ENCODE measurements at places on chromosomes 13 and 19. TPM values are rescaled to one million over a fixed set of nuclear protein-coding genes. Genes with fewer than 3 reads are reported as not detected.

The VSTM2B gene
- not detected for total RNA-seq

The TJP3 gene
- 6.1 TPM for total RNA-seq

DNA sequence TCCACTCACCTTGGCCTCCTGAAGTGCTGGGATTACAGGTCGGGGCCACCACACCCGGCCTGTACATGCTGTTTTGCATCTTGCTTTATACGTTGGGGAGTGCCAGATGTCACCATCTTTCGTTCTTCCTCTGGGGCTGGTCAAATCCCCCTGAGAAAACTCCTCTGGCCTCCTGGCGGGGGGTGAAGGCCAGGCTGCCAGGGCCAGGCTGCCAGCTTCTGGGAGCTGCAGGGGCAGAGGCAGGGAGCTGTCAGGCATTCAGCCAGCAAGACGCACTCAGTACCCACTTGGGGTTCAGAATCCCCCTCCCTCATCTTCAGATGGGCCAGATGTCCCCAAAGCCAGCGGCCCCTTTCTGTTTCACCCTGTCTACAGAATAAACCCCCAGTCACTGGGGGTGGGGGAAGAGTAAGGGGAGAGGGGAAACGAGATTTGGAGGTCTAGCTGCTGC is 16.1 kb downstream of the ZSWIM9 start:
- H3K4me3 ChIP-seq, result no peak overlapping the region
- H3K4me1 ChIP-seq, result no peaks in the 10 kb centered on the region
- no peaks in the 10 kb centered on the region for H3K27me3 ChIP-seq
- no peaks in the 10 kb centered on the region for H3K36me3 ChIP-seq

- H3K27me3 ChIP-seq, result no peaks in the 10 kb centered on the region
- DNase-seq, result no peak
- no peaks in the 10 kb centered on the region for H3K4me1 ChIP-seq
- no peak overlapping the region for H3K27ac ChIP-seq
- no peaks in the 10 kb centered on the region for H3K36me3 ChIP-seq
These were observed 406.4 kb downstream of the KCNRG start for GRCh38 chr13:50421473-50422130.

- H3K36me3 ChIP-seq, result no peaks in the 10 kb centered on the region
- no peak for DNase-seq
- no peak overlapping the region for H3K27ac ChIP-seq
- no peaks in the 10 kb centered on the region for H3K27me3 ChIP-seq
These were observed 11.4 kb upstream of the MYCBP2 start for GRCh38 chr13:77338329-77338728.

DNA sequence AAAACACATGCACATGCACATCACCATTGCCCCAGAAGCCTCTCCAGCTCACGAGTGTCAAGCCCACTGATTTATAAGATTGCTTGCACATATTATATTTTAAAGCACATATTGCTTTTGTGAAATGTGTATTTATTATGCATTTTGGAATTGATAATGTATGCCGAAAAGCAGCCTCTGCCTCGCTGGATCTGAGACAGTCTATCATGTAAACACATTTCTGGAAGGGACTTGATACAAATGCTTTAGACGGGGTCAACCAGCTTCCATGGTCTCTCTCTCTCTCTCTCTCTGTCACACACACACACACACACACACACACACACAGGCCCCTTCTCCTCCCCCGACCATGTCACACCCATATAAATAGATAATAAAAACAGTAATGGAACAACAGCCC is 203.8 kb downstream of the TUBA3C start:
- no peaks in the 10 kb centered on the region for H3K4me1 ChIP-seq
- DNase-seq, result no peak
- no peak overlapping the region for H3K4me3 ChIP-seq

DNA sequence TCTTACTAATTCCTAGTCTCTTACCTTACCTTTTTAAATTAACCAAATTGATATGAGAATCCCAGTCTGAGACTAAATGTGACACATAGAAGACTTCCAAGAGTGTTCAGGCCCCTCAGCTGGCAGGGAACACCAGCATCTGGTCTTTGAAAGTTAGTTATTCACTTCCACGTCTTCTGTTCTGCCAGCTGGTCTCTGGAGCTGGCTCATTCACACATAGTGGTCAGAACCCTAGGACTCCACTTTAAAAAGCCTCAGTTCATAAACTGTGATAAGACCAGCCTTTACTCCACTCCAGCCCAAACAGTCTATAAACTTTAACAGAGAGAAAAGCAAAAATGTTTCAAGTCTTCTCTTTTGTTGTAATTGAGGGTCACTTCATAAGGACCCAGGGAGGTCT is 263.0 kb downstream of the DCT start:
- no peak overlapping the region for H3K4me3 ChIP-seq
- H3K27me3 ChIP-seq, result no peaks in the 10 kb centered on the region
- H3K4me1 ChIP-seq, result no peaks in the 10 kb centered on the region
- no peaks in the 10 kb centered on the region for H3K36me3 ChIP-seq

DNA sequence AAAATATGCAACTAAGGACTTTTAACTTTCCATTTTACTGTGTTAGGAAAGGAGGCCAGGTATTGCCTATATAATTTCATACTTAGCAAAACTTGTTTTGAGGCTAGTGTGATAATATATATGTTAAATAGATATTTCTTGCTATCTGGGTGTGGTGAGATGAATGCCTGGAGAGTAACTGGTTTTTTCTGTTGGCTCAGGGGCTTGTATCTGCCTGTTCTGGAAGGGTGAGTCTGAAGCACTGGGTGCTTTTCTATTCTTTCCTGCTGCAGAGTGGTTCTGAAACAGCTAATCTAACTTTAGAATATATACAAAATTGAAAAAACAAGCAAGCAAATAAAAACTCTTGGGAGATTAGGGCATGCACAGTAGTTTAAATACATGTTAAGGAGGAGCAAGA is 64.6 kb upstream of the MYCBP2 start:
- H3K4me3 ChIP-seq, result no peak overlapping the region
- H3K27ac ChIP-seq, result no peak overlapping the region
- no peak for DNase-seq
- H3K36me3 ChIP-seq, result no peaks in the 10 kb centered on the region
- H3K27me3 ChIP-seq, result no peaks in the 10 kb centered on the region
- H3K4me1 ChIP-seq, result no peaks in the 10 kb centered on the region

- peaks cover 4% of the 10 kb centered on the region for H3K36me3 ChIP-seq
- no peak overlapping the region for H3K4me3 ChIP-seq
- H3K27ac ChIP-seq, result no peak overlapping the region
- peaks cover 4% of the 10 kb centered on the region for H3K4me1 ChIP-seq
- no peak for DNase-seq
These were observed 11.2 kb downstream of the KDM4B start for GRCh38 chr19:4980067-4980466.

DNA sequence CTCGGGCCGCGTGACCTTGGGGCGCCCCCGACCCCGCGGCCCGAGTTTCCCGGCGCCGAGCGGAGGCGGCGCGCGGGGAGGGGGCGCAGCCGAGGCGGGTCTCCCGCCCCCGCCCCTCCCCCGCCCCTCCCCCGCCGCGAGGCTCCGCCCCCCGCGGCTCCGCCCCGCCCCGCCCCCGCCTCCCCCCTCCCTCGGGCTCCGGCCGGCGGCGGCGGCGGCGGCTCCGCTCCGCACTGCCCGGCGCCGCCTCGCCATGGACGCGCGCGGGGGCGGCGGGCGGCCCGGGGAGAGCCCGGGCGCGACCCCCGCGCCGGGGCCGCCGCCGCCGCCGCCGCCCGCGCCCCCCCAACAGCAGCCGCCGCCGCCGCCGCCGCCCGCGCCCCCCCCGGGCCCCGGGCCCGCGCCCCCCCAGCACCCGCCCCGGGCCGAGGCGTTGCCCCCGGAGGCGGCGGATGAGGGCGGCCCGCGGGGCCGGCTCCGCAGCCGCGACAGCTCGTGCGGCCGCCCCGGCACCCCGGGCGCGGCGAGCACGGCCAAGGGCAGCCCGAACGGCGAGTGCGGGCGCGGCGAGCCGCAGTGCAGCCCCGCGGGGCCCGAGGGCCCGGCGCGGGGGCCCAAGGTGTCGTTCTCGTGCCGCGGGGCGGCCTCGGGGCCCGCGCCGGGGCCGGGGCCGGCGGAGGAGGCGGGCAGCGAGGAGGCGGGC is at the start of gene HCN2:
Gene HCN2, plus strand, starts transcription at position 189 of the 703 bp plus-strand sequence. Its CDS starts 65 bp downstream, at position 254.
- no peaks in the 10 kb centered on the region for H3K27me3 ChIP-seq
- H3K36me3 ChIP-seq, result no peaks in the 10 kb centered on the region
- peaks cover 3% of the 10 kb centered on the region for H3K4me1 ChIP-seq
- no peak within 1 kb of the TSS for H3K27ac ChIP-seq

GRCh38 chr13:34246511-34246910 is 428.6 kb downstream of the RFC3 start:
- H3K27ac ChIP-seq, result no peak overlapping the region
- no peak overlapping the region for H3K4me3 ChIP-seq
- no peaks in the 10 kb centered on the region for H3K36me3 ChIP-seq
- DNase-seq, result no peak
- no peaks in the 10 kb centered on the region for H3K4me1 ChIP-seq

DNA sequence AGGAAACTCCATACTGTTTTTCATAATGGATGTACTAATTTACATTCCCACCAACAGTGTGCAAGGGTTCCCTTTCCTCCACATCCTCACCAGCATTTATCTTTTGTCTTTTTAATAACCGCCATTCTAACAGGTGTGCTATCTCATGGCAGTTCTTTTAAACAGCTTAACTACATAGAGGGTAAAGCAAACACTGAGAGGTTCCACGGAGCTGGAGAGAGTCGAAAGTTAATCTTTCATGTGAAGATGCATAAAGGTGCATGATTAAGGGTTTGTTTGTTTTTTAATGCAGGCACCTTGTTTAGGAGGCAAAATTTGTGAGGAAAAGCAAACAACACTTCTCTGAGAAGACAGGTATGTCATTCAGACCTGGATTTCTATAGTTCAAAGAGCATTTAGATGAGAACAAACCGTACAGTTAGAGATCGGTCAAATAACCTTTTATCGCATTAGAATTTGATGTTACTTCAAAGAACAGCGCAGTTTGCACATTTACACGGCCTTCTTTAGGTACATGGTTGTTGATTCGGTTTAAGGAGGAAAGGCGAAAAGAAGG is 193.9 kb downstream of the RBM26 start:
- H3K4me1 ChIP-seq, result no peaks in the 10 kb centered on the region
- H3K36me3 ChIP-seq, result no peaks in the 10 kb centered on the region
- no peaks in the 10 kb centered on the region for H3K27me3 ChIP-seq
- DNase-seq, result no peak
- H3K27ac ChIP-seq, result no peak overlapping the region
- H3K4me3 ChIP-seq, result no peak overlapping the region

DNA sequence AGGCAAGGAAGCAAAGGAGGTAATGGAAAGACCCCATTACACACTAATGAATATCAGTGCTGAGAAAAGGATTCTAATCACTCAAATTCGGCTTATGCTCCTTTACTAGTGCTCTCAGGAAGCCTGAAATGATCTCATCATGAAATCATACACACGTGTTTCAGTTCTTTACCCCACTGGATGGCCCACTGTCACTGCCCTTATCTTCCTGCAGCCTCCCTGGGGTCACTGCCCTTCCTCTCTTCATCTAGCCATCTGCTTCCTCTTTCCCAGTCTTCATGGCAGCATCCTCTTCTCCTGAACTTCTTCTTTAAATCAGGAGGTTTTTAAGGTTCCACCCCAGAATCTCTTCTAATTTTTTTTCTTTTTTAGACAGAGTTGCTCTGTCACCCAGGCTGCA is 27.9 kb upstream of the EEF1AKMT1 start:
- H3K27me3 ChIP-seq, result no peaks in the 10 kb centered on the region
- no peak overlapping the region for H3K27ac ChIP-seq
- no peaks in the 10 kb centered on the region for H3K4me1 ChIP-seq
- H3K4me3 ChIP-seq, result no peak overlapping the region

GRCh38 chr19:53795019-53795418 is 29.1 kb downstream of the NLRP12 start:
- no peak overlapping the region for H3K27ac ChIP-seq
- H3K36me3 ChIP-seq, result no peaks in the 10 kb centered on the region
- H3K4me1 ChIP-seq, result no peaks in the 10 kb centered on the region
- H3K27me3 ChIP-seq, result no peaks in the 10 kb centered on the region
- no peak overlapping the region for H3K4me3 ChIP-seq

- no peaks in the 10 kb centered on the region for H3K4me1 ChIP-seq
- no peak overlapping the region for H3K4me3 ChIP-seq
- no peak overlapping the region for H3K27ac ChIP-seq
These were observed 638.2 kb upstream of the MIR17HG start for GRCh38 chr13:90709319-90709718.

DNA sequence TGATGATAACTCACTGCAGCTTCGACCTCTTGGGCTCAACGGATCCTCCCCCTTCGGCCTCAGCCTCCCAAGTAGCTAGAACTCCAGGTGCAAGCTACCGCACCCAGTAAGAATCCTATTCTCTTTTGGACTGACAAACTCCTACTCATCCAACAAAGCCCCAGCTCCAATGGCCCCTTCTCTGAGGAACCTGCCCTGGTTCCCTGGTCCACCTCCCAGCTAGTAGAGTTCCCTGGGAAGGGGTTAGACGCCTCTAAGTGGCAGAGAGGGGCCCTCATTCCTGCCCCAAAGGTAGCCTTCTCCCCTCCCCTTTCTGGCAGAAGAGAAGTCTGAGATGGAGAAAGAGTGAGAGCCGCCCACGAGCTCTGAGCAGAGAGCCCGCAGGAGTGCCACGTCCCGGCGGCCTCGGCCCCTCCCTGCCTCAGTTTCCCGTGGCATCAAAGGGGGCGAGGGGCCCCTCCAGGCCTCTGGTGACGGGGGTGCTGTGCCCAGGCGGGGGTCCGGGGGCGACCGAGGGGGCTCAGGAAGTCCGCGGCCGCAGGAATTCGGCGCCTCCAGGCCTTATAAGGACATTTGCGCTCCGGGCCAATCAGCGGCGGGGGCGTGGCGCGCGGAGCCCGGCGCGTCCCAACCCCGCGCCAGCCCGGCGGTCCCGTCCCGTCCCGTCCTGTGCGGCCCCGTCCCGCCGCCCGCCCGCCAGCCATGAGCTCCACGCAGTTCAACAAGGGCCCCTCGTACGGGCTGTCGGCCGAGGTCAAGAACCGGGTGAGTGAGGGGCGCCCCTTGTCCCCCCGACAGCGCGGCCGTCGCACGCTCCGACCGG is at the start of gene CNN2:
Gene CNN2, plus strand, starts transcription at position 649 of the 823 bp plus-strand sequence. Its CDS starts 54 bp downstream, at position 703.
- peak within 1 kb of the TSS; percentile 77 for H3K27ac ChIP-seq
- H3K27me3 ChIP-seq, result no peaks in the 10 kb centered on the region
- peak within 1 kb of the TSS; percentile 76 for H3K4me3 ChIP-seq
- peaks cover 4% of the 10 kb centered on the region for H3K4me1 ChIP-seq
- peak; percentile 75 for DNase-seq

DNA sequence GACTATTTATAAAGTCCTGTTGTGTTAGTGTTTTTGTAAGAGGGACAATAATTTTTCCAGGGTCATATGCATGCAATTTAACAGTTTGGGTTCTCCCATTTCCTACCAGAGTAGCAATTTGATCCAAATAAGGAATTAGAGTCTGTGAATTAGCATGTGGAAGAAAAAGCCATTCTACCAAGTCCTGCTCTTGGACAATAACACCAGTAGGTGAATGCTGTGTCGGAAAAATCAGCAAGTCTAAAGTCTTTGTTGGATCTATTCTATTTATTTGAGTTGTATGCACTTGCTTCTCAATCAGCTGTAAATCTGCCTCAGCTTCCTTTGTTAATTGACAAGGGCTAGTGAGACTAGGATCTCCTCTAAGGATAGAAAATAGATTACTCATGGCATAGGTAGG is 21.4 kb upstream of the IL17D start:
- H3K4me3 ChIP-seq, result no peak overlapping the region
- no peak overlapping the region for H3K27ac ChIP-seq
- no peaks in the 10 kb centered on the region for H3K4me1 ChIP-seq
- DNase-seq, result no peak
- H3K36me3 ChIP-seq, result no peaks in the 10 kb centered on the region
- no peaks in the 10 kb centered on the region for H3K27me3 ChIP-seq
